Activated CD4-positive, alpha-beta T cell treated with anti-CD3 and anti-CD28 coated beads for 24 hours (primary cell): ENCODE measurements at places on chromosomes 1 and 21.

GRCh38 chr21:26503414-26503813, 69.7 kb downstream of the CYYR1 start:
- no peak for DNase-seq

DNA sequence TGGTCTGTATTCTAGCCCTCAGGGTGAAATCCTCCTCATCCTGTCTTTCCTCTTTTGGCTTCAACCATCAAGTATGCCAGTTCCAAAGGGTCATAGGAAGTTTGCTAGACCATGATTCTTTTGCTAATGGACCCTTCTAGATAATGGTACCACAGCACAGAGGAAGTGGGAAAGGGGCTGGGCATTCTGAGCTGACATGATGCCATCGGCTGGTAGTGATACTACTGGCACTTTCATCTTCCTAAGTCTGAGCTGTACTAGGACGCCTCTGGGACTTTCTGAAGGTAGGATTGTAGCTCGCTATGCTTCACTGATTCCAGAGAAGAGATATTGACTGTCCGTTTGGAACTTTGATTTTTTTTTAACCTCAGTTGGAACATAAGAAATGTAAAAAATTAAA, 11.4 kb downstream of the FASLG start:
- DNase-seq: no peak

GRCh38 chr1:3062616-3063378, 6.2 kb upstream of the PRDM16 start:
- DNase-seq: no peak

GRCh38 chr1:110390692-110391245, at the start of gene SLC16A4:
Gene SLC16A4, minus strand, starts transcription at chr1:110391026. Its CDS starts 1,703 bp downstream, at chr1:110389323.
- DNase-seq: no peak

DNA sequence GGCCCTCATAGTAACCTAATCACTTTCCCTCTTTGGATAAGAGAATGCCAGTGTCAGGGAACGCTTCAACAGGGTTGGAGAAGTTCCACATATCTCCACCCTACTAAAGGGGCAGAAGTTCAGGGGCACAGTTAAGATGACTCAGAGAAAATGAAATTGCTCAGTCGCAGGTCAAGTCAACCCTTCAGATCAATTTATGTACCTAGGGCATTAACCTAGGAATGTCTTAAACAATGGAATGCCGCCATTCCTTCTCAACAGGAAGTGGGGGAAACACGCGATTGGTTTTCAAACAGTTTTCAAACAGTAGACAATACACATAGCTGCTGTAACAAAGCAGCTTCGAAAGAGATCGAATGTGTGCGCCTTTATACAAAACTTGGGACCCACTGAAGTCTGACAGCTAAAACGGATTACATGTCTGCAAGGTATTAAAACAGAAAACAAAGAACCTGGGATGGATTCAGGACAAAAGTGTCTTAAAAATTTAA, 897 bp downstream of the SLC25A24 start:
- no peak for DNase-seq
